AG04450 (cell line): ENCODE measurements at places on chromosomes 6 and 20.
A peak's percentile ranks its signal among the peaks of the same experiment; 100 is the strongest.

- DNase-seq, result no peak
Observed at GRCh38 chr20:64055893-64056638, 6.6 kb upstream of the SOX18 start.

DNA sequence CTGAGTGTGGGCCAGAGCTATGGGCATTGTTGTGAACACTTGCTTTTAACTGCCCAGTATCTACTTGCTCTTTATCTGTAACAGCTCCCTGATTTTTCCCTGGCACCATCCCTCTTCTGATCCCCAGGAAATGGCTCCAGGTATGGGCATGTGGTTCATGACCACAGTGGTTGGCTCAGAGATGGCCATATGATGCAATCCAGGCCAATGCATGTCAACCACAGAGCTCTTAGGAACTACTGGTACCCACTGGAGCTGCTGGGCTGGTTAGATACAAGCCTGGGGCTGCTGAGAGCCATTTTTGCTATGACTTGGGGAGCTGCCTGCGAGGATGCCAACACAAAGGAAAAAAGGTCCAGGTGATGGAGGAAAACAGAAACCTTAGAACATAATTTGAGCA lies 55.6 kb downstream of the KCNB1 start:
- DNase-seq, result no peak

GRCh38 chr6:6649824-6650349 lies 61.4 kb downstream of the LY86 start:
- no peak for DNase-seq

- DNase-seq, result no peak
Observed at GRCh38 chr6:37429352-37429750, 3.7 kb upstream of the CMTR1 start.

DNA sequence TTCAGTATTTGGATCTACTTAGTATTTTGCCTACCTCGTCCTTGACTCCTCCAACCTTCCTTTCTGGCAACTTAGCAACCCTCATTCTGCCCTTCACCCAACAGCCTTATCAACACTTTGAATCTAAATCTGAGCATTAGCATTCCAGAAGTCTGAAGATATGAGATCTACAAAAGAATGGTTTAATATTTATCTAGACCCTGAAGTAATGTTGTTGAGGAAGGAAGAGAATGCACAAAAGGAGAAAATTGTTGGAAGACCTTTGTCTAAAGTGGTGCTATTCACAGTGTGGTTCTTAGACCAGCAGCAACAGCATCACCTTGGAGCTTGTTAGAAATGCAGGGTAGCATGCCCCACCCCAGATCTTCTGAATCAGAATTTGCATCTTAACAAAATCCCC lies 198.2 kb upstream of the PLCB4 start:
- DNase-seq, result no peak

DNA sequence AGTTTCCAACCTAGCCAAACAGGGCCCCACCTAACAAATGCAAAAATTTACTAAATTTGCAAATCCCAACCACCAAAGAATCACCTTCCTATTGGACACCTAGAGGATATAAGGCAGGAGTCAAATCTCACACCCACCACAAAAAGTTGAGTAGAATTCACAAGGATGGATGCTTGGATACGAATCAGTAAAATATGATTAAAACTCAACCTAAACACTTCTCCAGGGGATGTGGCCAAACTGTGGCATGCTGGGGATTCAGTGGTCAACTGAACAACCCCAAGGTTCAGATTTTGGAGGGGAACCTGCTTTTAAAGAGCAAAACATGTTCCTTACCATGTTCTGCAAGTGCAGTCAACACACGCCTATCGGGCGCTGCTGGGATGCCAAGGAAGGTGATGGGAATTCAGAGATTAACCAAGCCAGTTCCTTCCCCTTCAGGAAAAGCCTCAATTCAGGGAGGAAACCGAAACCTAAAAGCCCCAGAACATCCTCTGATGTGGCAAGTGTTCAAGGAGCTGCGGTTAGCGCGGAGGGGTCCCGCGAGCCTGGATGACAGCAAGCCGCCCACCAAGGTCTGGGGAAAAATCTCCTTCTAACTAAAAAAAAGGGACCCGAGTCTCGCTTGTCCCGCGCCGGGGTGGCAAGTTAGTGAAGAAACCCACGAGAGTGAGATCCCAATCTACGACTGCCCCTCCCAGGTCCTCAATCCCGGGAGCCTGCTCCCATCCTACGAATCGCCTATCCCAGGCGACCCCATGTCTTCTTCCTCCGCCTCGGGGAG lies 902 bp downstream of the SAMHD1 start:
- DNase-seq, result no peak

GRCh38 chr6:13425943-13426931 lies 61.2 kb downstream of the GFOD1 start:
- DNase-seq, result no peak

DNA sequence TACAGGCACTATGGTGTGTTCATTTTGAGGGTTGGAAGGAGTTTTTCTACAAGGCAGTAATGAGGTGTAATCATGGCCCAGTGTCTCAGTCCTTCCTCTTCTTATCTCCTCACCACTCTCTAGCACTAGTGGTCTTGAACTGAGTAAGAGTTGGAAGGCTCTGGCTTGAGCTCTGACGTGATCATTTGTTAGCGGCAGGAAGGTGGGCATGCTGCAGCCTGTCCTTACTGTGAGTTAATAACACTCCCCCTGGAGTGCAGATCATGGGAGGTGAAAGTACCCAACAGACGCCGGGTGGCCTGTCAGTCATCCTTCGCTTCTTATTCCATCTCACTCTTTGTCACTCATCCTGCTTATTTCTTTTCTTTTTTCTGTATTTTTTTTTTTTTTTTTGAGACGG lies 356.9 kb downstream of the CDKAL1 start:
- DNase-seq, result no peak

GRCh38 chr6:165045631-165046030 lies 263.8 kb downstream of the C6orf118 start:
- no peak for DNase-seq

DNA sequence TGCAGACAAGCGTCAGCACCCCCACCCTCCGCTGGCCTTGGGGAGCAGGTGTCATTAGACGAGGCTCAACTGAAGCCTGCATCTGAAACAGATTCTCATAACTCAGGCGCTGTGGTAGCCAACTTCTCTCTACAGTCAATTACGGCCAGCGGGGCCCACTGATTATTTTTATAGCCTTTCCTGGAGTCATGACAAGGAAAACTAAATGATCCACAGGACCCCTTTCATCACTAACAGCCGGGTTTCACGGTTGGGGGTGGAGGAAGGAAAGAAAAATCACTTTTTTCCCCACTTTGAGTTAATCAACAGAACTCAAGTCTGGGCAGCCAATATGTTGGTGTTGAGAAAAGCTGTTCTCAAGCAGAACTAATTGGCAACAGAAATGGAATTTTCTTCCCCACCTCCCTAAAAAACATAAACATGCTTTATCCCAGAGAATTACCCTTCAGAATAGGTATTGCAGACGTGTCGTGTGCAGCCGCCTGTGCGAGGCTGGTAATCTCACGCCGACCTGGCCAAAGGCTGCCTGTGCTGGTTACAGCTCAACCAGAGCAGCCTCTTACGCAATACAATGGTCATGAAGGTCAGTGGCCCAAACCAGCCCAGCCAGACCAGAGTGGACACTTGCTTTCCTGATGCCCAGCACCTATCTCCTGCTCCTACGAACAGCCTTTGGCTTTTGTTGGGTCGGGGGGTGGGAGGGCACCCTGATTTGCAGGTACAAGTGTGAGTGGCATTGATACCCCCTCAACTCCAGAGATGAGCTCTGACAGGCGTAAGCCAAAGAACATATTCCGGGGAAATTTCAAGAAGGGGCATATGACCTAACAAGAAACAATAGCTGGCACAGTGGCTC lies 11.0 kb downstream of the RIPOR3 start:
- no peak for DNase-seq

- DNase-seq, result no peak
Observed at GRCh38 chr6:116458264-116458663, 2.9 kb upstream of the CALHM6 start.

DNA sequence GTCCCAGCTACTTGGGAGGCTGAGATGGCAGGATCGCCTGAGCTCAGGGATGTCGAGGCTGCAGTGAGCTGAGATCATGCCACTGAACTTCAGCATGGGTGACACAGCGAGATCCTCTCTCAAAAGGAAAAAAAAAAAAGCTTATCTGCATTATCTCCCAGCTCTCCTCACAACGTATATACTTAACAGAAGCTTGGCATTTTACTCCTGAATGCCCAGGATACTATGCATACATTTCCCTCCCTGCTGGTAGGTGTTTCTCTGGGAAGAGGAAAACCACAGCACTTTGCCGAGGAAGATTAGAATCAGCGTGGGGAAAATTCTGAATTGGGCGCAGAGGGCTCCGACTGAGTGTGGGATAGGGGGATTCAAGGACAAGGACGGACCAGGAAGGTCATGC lies 800.6 kb downstream of the DHX35 start:
- DNase-seq, result no peak

- DNase-seq, result no peak
Observed at GRCh38 chr6:55980627-55981211, 105.3 kb upstream of the BMP5 start.

DNA sequence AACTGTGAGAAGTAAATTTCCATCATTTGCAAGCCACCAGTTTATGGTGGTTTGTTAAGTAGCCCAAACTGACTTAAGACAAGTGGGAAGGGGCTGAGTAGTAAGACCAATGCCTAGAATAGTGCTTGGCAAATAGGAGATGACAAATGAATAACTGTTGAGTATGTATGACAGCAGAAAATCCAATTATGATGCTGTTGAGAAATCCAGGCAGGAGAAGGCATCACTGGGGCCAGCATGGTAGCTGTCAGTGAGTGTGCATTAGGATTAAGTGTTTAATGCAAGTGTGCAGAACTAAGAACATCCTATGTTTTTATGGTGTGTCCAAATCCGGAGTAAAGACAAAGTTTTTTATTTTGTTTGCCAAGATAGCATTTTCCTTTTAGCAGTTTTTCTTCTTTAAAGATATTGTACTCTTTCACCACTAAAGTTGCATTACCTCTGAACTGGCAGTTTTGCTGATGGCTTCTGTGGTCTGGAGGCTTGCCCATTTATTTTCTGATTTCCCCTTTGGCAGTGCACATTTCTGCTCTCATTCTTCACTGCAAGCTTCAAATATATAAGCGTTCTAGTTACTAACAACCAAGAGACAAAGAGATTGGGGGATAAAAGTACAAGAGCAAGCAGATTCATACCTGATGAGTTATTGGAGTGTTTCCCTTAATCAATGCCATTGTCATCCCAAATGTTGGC lies 289.7 kb downstream of the KCNQ5 start:
- no peak for DNase-seq

DNA sequence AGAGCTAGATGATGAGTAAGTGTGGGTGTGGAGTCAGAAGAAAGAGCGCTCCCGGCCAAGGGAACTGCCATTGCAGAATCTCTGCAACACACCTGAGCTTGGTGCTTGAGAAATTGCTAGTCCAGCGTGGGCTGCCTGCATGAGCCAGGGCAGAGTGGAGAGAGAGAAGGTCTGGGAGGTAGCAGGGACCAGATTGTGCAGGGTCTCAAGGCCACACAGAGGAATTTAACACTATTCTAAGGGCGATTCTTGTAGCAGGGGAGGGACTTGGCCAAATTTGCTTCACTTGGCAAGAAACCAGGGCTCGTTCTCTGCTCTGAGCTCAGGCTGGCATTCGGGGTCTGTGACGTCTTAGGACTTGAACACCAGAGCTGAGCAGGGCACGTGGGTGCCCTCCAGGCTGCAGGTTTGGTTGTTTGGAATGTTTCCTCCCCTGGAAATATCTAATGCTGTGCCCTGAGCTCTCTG lies 53.5 kb downstream of the BCAS4 start:
- no peak for DNase-seq

- DNase-seq, result no peak
Observed at GRCh38 chr6:160063771-160064413, 57.7 kb upstream of the SLC22A1 start.

GRCh38 chr20:31764641-31765305 lies 25.7 kb downstream of the TPX2 start:
- DNase-seq, result no peak

DNA sequence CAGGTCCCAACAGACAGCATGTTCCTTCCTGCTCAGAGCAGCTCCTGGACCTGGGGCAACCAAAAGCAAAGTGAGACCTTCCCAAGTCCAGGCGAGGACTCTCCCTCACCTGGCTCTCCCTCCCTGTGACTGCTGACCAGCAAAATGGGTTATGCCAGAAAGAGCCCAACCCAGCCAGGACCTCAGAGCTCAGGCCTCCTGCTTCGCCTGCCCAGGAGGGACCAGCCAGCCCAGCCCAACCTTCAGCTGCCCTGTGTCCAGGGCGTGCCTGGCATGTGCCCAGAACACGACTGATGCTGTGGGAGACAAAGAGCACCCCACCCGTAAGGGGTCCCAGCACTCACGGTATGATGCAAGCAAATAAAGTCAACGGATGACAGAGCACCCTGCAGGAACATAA lies 74.0 kb upstream of the CST7 start:
- DNase-seq, result no peak

GRCh38 chr6:129055796-129056195 lies 172.9 kb downstream of the LAMA2 start:
- DNase-seq, result no peak

DNA sequence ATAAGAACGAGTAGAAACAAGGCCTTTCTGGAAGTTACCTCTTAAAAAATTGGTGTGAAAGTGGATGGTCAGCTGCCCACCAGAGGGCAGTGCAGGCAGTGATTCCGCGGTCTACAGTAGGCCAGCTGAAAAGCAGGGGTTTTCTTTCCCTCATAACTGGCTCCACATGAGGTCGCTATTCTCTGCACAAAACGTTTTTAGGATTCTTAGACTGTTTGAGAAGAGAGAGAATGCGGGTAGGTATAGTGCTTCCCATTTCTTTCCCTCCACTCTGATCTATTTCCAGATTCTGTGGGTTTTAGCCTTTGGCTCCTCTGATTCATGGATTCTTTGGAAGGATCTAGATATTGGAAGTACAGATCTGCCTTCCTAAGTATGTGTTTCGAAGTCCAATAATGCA lies 14.2 kb downstream of the FIG4 start:
- DNase-seq, result peak; percentile 74

GRCh38 chr6:22466665-22467245 lies 102.6 kb upstream of the HDGFL1 start:
- no peak for DNase-seq

DNA sequence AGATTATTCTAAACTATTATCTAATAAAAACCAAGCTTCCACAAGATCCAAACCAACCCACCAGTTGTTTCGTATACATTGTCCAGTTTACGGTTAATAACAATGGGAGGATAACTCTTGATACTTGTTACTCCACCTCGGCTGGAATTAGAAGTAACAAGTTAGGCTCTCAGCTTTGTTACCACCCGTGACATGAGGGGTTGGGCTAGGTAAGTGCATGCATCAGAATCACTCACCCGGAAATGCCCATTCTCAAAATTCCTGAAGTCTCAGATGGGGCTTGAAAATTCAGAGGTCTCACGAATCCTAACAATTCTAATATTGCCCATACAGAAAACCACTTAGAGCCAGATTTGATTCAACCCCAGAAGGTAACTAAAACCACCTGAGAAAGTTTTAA lies 27.0 kb upstream of the SERPINB1 start:
- DNase-seq, result no peak
